Kidney tubule cell (primary cell): ENCODE measurements at places on chromosomes 13 and 19.

DNA sequence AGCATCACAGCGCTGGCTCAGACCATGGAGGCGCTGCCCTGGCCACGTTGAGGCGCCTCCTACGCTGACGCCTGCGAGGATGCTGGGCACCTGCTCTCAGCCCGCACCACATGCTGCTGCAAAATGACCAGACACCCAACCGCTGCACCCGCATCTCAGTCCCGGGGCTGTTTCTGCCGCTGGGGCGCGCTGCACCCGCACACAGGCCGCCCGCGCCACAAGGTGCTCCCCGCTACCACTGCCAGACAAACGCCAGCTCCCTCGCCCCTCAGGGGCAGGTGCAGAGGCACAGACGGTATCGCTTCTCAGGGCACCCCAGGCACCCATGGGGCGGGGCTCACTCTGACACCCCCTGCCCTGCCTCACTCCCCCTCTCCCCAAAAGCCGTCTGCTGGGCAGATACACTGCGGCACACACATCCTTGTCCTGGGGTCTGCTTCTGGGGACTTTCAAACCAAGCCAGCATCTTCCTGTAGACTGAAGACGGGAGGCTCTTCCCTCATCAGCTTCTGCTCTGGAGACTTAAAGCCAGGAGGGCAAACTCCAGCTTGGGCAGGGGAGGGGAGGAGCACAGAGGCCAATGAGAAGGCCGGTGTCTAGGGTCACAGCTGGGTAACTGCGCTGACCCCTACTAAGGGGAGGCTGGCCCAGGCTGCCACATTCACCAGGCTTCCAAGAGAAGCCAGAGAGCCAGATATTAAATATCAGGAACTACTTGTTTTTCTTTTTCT is 16.3 kb downstream of the CHERP start:
- DNase-seq: no peak

GRCh38 chr13:98803111-98803561 is 50.7 kb upstream of the SLC15A1 start:
- DNase-seq: no peak

GRCh38 chr13:38577048-38577447 is 109.8 kb upstream of the FREM2 start:
- no peak for DNase-seq

DNA sequence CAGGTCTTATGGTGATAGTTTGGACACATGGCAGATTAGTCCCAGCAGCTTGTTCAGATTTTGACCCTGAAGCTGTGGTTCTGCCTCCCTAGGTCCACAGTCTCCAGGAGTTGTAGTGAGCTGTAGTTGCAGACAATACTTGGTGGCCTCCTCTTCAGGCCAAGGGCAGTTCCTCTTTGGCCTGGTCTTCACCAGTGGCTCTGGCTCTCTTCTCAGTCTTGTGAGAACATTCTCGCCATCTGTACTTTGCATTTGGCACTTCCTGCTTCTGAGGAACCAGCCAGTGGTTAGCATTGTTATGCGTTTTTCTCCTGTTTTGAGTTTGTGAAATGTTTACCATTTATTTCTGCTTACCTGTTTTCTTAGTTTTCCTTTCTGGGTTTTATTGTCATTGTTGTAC is 40.7 kb downstream of the PCCA start:
- DNase-seq: no peak

DNA sequence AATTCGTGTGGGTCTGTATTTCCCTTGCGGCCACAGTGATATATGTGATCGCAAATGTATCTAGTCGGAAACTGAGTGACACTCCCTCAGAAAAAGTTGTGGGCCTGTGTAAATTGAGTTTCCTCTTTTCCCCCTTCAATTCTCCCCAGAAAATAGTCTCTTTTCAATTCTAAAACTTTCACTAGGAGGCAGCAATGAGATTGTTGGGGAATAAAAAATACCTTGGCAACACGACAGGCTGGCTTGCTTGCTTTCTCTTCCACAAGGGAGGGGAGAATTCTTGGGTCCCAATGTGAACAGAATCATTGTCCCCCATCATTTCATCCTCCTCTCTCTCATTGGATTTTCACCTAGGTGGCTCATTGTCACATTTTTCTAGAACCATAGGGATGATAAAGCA is 3.7 kb upstream of the SOX21 start:
- no peak for DNase-seq

DNA sequence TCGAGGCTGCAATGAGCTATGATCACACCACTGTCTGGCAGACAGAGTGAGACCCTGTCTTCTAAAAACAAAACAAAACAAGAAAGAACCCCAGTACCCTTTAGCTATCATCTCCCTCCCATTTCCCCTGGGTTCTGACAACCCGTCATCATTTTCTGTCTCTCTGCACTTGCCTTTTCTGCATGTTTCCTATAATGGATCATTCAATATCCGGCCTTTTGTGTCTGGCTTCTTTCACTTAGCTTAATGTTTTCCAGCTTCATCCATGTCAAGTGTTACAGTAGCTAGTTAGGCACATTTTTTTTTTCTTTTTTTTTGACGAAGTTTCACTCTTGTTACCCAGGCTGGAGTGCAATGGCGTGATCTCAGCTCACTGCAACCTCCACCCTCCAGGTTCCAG is 16.5 kb downstream of the AP2S1 start:
- no peak for DNase-seq

- DNase-seq: peak; percentile 70
Measured at GRCh38 chr19:38674388-38675171, 27.1 kb downstream of the ACTN4 start.

DNA sequence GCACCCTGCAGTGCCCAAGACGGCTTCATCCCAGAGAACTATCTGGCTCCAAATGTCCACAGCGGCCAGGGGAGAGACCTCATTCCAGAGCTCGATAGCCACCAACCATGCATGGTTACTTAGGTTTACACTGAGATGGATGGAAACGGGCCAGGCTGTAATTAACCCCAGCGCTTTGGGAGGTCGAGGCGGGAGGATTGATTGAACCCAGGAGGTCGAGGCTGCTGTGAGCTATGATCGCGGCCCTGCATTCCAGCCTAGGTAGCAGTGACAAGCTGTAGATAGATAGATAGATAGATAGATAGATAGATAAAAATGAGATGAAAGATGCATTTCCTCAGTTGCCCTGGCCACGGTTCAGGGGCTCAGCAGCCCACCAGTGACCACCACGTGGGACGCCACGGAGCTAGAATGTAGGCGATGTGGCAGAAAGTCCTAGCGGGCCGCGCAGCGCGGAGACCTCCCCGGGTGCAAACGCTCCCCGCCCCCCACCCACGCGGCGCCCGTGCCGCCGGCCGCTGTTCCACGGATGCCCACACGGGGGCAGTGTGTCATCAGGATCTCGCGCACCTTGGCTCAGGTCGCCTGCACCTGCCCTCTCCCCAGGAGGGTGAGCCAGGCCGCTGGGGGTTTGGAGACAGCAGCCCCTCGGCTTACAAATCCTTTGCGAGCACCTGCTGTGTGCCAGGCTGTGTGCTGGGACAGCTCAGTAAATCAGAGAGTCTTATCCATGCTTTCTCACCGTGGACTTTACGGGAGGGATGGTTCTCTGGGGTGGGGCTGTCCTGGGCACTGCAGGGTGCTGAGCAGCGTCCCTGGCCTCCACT is 13.5 kb upstream of the TLE5 start:
- DNase-seq: peak; percentile 50

DNA sequence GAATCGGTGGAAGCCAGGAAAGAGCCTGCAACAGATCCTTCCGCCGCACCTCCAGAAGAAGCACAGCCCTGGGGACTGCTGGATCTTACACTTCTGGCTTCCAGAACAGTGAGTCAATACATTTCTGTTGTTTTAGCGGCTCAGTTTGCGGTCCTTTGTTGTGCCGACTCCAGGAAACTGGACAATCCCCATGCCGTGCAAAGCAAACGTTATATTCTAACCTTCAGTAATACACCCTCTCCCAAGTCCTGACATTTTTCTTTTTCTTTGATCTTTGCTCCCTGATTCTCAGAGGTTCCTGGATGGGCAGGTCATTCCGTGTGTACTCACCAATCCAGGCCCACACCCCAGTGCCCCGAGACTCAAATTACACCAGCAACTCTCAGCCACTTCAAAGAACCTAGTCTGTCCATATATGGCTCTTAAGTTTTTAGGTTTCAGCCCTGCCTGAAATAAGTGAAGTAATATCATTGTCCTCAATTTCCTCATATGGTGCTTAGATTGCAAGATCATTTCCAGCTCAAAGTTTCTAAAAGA is 387.1 kb upstream of the SGCG start:
- peak; percentile 48 for DNase-seq

- DNase-seq: no peak
Measured at GRCh38 chr13:32752997-32753606, 166.8 kb downstream of the PDS5B start.

GRCh38 chr13:30737511-30738337 is 2.4 kb downstream of the ALOX5AP start:
- DNase-seq: no peak

GRCh38 chr13:85545771-85546170 is 253.4 kb downstream of the SLITRK6 start:
- no peak for DNase-seq

- no peak for DNase-seq
Measured at GRCh38 chr13:32151240-32151639, 119.7 kb downstream of the FRY start.

- no peak for DNase-seq
Measured at GRCh38 chr19:54415208-54415900, at the start of gene TTYH1. Gene TTYH1 (plus strand): TSS chr19:54415464. CDS start chr19:54415553, 89 bp downstream.

GRCh38 chr19:50311723-50312635 is 17.2 kb downstream of the KCNC3 start:
- peak; percentile 27 for DNase-seq

DNA sequence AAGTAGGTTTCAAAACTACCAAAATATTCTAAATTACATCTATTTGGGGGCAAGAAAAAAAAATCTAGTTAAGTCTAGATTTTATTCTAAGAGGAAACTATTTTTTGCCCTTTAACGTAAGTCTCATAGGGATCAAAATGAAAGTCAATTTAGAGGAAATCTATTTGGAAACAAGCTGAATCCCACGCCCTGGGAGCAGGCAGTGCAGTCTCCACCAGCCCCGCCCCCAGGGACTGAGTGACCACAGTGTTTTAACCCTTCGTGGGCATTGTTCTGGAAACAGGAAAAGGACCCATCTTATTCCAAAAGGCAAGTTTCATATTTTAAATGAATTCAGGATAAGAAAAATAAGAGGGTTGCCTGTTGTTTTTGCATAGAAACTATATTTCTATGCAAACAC is 209.7 kb downstream of the SPRY2 start:
- DNase-seq: peak; percentile 39

- no peak for DNase-seq
Measured at GRCh38 chr13:59975807-59976435, 187.8 kb downstream of the DIAPH3 start.

DNA sequence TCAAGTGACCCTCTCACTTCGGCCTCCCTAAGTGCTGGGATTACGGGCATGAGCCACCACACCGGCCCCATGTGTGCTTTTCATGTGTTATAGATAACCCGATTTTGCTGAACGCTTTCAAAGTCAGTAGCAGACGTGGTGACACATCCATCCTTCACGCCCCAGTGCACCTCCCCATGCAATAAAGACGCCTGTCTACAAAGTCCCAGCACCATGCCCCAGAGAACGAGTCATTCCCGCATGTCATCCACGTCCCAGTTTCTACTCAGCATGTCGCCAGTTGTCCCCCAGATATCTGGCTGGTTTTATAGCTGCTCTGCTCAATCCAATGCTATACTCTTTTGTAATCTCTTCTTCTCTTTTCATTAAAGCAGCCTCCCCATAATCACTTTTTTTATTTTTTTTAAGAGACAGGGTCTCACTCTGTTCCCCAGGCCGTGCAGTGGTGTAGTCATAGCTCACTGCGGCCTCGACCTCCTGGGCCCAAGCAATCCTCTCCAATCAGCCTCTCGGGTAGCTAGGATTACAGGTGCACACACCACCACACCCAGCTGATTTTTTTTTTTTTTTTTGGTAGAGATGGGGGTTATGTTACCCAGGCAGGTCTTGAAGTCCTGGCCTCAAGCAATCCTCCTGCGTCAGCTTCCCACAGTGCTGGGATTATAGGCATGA is 42.5 kb downstream of the DNM2 start:
- peak; percentile 95 for DNase-seq

DNA sequence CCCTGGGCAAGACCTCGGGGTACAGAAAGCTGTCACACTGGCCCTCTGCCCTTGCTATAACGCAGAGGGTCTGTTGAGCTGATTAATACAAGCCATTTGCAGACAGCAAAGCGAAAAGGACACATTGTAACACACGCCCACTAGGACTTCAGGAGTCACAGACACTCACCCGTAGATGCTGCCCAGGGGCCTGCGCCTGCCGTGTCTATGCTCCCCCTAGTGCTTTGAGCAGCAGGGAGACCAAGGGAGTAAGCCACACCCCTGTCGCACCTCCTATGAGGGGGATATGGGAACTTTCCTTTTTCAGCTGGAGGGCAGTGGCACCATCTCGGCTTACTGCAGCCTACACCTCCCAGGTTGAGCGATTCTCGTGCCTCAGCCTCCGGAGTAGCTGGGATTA is 1930.2 kb downstream of the OLFM4 start:
- no peak for DNase-seq

DNA sequence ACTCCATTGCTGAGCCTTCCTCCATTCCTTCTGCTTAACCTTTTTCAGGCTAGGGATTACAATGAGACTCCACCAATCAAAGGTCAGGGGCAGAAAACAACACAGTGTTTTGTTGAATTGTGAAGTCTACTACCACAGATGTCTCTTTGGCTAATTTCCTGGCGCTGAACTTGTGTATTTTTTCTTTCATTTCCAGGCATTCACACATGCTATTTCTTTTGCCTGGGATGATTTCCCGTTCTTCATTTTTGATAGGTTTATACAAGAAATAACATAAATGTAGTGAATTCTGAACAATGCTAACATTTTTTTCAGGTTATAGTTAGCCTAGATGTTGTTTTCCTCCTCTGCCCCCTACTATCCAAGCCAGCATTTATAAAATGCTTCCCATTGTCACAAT is 64.3 kb downstream of the OLFM4 start:
- no peak for DNase-seq

- no peak for DNase-seq
Measured at GRCh38 chr19:29385191-29385795, 140.5 kb upstream of the VSTM2B start.

GRCh38 chr19:31572976-31573298 is 223.7 kb upstream of the TSHZ3 start:
- no peak for DNase-seq

- DNase-seq: no peak
Measured at GRCh38 chr19:18062028-18062427, 24.7 kb downstream of the IL12RB1 start.

- no peak for DNase-seq
Measured at GRCh38 chr13:78593652-78594455, 9.5 kb downstream of the POU4F1 start.

GRCh38 chr13:62626771-62627170 is 1211.1 kb upstream of the PCDH20 start:
- no peak for DNase-seq
